Ammon's horn (tissue), 1 donor: ENCODE measurements at places on chromosomes 11 and 22.
A peak's percentile ranks its signal among the peaks of the same experiment; 100 is the strongest.

- no peak for DNase-seq
These were observed 50.2 kb downstream of the MYH9 start for GRCh38 chr22:36337365-36338130.

GRCh38 chr11:62919898-62920640, 1.1 kb downstream of the CHRM1 start:
- DNase-seq = no peak

DNA sequence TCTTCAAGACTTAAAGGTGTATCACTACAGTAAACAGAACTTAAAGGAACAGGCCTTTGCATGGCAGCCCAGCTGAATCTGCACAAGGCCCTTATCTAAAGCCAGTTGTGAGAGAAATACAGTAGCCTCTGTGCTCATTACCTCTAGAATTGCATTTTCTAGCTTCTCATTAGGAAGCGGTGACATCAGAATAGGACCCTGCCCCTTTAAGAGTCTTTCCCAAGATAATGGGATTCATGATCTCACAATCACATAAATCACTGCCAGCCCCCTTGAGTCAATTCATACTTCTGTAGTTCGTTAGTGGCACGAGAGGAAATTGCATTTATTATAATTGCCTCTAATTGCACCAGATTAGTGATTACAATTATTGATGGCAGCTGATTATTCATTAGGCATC, 170.3 kb downstream of the NTM start:
- no peak for DNase-seq

DNA sequence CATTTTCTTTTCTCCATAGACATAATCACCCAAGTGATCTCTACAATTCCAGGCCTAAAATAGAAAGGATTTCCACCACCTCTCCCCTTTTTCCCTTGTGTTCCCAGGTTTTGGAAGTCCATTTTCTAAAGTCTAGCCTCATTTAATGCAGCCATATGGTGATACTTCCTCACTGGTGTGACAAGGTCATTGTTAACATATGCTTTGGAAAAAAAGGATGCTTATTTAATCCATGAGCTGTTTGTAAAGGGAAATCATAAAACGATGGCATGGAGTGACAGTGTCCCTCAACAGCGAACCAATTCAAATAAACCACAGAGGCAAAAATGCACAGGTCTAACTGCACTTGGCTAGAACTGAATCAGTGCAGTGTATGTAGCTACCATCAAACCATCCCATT, 26.6 kb downstream of the GRIA4 start:
- no peak for DNase-seq

GRCh38 chr22:43776081-43776670, 35.9 kb downstream of the EFCAB6 start:
- DNase-seq = no peak

GRCh38 chr11:44178381-44178780, 82.9 kb downstream of the EXT2 start:
- DNase-seq = no peak

DNA sequence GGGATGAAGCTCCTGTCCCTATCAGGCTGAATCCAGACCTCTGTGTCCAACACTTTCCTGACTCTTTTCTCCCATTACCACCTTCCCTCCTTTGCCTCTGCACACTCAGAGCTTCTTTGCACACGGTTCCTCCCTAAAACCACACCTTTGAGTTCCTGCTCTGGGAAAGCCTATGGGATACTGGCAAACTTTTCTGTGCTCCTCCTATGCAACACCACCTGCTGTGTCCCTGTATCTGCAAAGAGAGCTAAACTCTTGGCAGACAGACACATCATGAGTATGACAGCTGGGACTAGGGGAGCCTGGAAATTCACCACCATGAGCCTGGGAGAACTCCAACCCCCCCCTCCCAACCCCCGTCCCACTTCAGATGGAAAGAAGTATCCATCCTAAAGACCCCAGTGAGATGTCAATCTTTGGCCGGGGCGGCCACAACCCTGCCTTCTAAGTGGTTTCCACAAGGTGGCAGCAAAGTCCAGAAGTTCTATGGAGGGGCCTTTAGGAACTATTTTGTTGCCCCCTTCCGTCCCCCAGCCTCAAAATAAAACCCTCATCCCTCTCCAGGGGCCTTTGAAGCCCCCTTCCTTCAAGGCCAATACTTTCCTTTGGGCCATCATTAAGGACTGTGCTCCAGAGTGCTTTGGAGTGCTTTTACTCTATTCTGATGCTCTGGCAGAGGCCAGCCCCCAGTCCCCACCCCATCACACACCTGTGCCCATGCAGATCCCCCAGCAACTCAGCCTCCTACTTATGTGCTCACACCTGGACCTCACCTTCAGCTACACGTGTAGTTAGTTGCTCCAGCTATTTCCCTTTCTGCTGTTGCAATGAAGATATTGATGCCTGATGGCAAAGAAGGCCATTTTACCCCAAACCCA, 19.4 kb downstream of the HTR3A start:
- DNase-seq = no peak

DNA sequence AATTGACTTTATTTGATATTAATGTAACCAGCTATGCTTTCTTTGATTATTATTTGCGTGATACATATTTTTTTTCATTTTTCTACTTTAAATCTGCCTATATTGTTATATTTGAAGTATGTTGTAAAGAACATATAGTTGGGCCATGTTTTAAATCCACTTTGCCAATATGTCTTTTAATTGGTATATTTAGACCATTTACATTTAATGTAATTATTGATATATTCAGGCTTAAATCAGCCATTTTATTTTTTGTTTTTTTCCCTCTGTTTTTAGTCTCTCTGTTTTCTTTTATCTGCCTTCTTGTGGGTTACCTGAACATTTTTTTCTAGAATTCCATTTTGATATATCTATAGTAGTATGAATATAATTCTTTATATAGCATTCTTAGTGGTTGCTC, 55.9 kb downstream of the ADAMTS15 start:
- DNase-seq = no peak

DNA sequence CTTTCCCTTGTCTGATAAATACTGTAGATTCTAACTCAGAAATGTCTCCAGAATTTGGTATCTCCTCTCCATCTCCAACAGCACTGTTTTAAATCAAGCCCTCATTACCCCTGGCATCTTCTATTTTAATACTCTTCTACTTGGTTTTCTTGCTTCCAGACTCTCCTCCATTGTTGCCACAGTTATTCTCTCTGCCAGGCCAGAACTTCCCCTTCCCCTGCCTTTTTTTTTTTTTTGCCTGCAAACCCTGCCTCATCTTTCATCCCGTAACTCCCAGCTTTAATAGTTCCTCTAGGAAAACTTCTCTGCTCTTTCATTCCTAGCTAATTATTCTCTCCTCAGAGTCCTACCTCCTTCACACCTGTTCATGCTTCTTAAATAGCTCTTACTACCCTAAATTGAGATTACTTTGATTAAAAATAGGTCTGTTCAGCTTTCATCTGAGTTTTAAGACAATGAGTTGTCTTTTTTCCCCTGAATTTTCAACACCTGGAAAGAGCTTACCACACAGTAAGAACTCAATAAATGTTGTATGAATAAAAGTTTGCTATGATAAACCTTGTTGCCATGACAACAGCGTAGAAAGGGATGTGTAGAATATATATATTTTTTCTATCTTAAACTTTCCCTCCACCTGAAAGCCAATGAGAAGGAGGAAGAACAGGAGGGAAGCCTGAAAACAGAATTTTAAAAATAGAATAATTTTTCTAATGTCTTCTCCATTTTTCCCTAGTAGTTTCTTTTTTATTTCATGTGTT, 3.6 kb downstream of the IL18 start:
- DNase-seq = no peak

GRCh38 chr11:46127150-46127638, 5.9 kb upstream of the PHF21A start:
- peak; percentile 20 for DNase-seq

DNA sequence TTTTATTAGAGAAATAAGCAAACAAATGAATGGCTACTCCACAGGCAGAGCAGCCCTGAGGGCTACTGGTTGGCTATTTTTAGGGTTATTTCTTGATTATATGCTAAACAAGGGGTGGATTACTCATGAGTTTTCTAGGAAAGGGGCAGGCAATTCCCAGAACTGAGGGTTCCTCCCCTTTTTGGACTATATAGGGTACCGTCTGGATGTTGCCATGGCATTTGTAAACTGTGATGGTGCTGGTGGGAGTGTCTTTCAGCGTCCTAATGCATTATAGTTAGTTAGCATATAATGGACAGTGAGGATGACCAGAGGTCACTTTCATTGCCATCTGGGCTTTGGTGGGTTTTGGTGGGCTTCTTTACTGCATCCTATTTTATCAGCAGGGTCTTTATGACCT, 19.2 kb downstream of the SLC22A6 start:
- DNase-seq = no peak

- no peak for DNase-seq
These were observed 323.3 kb upstream of the NCAM1 start for GRCh38 chr11:112637876-112638275.

- DNase-seq = no peak
These were observed 66.9 kb downstream of the PRDM11 start for GRCh38 chr11:45213316-45213665.

GRCh38 chr22:23754980-23755636, 883 bp upstream of the VPREB3 start:
- DNase-seq = peak; percentile 69

GRCh38 chr11:93143186-93143585, 54.6 kb downstream of the SLC36A4 start:
- DNase-seq = no peak

DNA sequence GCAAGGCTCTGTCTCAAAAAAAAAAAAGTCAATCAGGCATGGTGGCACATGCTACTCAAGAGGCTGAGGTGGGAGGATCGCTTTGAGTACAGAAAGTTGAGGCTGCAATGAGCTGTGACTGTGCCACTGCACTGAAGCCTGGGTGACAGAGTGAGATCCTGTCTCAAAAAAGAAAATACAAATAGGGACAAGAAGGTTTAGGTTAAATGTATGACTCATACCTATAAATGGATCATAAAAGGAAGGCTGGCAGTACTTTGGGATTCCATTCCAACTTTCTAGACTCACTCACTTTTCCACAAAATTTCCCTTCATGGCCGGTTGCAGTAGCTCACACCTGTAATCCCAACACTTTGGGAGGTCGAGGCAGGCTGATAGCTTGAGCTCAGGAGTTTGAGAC, 25.6 kb upstream of the OSBP start:
- no peak for DNase-seq

DNA sequence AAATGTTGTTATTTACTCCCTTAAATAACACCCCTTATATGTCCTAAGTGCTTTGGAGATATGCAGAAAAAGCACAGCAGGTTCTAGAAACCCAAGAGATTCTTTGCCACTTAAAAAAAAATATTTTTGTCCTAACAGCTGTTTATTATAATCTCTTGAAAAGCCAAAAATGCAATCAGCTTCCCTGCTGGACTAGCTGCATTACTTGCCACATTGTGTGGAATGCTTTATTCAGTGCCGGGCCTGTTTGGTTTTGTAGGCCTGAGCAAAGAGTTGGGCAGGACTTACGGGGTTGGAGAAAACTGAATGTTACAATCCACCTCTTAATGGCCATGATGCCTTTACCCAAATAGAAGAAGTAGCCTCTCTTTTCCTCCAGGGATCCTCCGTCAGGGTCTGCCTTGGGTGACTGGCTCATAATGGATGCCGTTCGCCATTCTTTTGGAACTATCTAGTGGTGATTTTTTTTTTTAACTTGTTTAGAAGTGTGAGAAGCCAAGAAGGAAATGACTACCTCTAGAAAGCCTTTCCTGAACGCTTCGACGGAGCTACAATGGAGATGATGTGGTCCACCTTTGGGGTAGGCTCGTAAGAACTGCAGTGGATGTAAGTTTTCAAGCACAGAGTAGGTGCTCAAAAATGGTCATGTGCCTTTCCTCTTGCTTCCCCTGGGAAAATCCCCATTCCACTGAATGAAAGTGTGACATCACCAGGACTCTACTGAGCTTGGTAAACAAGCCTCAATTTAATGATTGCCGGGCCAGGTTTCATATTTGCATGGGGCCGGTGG, 241.3 kb upstream of the NCAM1 start:
- DNase-seq = no peak

GRCh38 chr11:6799402-6799801, at the start of gene OR6A2:
OR6A2 (minus strand) TSS chr11:6799689; CDS start chr11:6795708, 3,981 bp downstream.
- DNase-seq = no peak

DNA sequence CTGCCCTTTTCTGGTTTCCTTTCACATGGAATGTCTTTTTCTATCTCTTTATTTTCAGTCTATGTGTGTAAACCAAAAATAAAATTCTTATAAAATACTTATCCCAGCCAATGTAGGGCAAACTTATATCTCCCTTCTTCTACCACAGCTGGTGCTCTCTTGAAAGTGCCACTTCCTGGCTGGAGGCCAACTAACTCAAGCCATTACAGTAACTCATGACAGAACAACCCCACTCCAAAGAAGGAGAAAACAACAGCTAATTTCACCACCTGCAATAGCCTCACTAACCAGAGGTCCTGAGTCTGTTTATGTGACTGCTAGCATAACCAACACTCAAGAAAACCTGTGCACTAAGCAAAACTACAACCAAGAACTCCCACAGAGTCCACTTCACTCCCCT, 74.9 kb upstream of the DBX1 start:
- DNase-seq = no peak

- DNase-seq = no peak
These were observed 108.3 kb downstream of the CHST1 start for GRCh38 chr11:45556851-45557707.

- no peak for DNase-seq
These were observed 39.7 kb upstream of the POU2AF2 start for GRCh38 chr11:111205632-111206385.

DNA sequence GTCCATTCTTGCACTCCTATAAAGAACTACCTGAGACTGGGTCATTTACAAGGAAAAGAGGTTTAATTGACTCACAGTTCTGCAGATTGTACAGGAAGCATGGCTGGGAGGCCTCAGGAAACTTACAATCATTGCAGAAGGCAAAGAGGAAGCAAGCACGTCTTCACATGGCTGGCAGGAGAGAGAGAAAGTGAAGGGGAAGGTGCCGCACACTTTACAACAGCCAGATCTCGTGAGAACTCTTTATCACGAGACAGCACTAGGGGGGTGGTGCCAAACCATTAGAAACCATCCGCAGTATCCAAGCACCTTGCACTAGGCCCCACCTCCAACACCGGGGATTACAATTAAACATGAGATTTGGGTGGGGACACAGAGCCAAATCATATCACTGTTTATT, 19.4 kb upstream of the POLA2 start:
- DNase-seq = no peak
